MV-4-11 (cell line): ENCODE measurements at places on chromosomes 13 and 19.

DNA sequence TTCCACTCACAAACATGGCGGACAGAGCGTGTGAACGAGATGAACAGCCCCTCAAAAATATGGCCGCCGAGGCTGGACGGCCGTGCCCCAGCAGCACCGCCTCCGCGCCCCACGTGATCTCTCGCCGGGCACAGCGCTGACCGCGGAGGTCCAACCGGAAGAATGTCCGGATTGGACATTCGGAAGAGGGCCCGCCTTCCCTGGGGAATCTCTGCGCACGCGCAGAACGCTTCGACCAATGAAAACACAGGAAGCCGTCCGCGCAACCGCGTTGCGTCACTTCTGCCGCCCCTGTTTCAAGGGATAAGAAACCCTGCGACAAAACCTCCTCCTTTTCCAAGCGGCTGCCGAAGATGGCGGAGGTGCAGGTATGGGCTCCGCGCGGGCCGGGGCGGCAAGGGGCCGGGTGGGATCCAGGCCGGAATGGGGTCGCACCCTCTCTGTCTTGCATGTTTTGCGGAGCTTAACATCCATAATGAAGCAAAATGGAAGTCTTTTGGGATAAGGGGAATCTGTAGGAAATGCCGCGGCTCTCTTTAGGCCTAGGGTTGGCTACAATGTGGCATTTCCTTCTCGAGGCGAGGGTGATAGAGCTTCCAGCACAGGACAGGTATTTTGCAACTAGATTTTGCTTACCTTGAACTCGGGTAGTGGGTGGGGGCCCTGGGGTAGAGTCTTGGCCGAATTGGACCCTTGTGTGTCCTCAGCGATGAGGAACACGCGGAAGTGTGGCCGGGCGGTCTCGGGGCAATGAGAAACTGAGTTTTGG lies at the start of gene RPL13A:
TSS of gene RPL13A (plus strand) at position 332 of the 769 bp plus-strand sequence. CDS start at position 354, 22 bp downstream.
- DNase-seq: peak; percentile 100

GRCh38 chr19:903266-903797 lies 9.7 kb downstream of the R3HDM4 start:
- DNase-seq: no peak

- no peak for DNase-seq
Observed at GRCh38 chr19:15529774-15530372, 21.5 kb downstream of the CYP4F22 start.

- DNase-seq: no peak
Observed at GRCh38 chr13:29005763-29006120, 185.6 kb downstream of the MTUS2 start.

DNA sequence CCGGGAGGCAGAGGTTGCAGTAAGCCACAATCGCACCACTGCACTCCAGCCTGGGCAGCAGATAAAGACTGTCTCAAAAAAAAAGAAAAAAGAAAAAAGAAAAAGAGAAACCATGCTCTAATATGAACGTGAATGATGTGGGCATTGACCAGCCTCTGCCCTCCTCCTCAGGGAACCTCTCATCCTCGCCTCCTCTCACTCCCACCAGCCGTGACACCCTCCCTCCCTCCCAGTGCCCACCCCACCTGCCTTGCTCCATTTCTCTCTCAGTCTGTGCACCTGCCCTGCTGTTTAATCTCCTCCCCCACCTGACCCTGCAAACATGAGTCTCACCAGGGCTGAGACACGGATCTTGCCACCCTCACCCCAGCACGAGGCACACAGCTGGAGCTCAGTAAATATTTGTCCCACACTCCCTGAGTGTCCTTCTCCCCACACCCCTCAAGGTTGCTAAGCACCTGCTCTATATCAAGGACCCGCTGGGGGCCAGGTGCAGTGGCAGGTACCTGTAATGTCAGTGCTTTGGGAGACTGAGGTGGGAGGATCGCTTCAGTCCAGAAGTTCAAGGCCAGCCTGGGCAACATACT lies 7.5 kb upstream of the BCAT2 start:
- no peak for DNase-seq

DNA sequence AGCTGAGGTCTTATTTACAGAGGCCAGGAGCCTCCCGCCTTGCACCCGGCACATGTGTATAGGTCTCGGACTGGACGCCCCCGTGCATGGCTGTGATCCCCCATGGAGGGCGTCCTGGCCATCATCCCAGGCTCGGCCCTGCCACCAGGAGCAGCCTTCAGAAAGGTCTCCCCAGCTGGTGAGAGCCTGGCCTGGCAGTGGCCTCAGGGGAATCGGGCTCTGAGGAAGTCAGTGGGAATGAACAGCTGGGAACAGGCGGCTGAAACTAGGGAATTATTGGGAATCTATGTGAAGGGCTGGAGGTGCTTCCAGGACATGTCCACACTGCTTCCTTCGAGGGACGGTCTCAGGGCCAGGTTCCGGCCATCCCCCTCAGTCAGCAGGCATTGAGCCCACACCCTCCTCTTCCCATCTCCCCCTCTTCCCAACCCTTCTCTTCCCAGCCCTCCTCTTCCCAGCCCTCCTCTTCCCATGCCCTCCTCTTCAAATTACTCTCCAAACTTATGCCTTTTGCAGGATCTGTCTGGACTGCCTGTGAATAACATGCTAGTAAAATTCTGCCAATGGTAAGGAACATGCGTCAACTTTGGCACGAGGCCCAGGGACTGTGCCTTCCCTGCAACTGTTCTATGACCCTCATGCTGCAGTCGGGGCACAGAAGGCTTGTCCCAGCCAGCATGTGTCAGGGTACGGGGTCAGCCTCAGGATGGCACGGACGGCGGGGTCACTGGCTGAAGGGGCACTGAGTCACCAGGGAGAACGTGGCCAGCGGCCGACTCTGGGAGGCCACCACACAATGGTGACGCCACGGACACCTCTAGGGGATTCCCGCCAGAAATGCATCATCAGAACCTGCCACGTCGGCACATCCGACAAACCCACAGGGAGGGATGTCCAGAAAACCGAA lies 24.2 kb upstream of the C13orf46 start:
- no peak for DNase-seq

DNA sequence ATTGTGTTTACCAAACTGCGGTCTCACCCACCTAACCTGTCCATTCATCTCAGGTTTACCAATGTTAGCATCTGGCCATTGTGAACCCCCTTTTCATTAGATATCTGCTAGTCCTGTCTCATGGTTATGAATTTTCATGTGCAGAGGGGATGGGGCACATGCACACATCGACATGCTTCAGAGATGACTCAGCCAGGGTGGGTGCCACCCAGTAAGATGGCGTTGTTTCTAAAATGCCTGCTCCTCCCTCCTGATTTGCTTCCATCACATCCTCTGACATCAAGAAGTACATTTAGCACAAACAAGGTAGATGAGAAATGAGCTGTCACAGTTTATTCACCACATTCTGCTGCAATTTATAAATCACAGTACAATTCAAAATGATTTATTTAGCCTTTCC lies 51.3 kb downstream of the GPALPP1 start:
- no peak for DNase-seq

DNA sequence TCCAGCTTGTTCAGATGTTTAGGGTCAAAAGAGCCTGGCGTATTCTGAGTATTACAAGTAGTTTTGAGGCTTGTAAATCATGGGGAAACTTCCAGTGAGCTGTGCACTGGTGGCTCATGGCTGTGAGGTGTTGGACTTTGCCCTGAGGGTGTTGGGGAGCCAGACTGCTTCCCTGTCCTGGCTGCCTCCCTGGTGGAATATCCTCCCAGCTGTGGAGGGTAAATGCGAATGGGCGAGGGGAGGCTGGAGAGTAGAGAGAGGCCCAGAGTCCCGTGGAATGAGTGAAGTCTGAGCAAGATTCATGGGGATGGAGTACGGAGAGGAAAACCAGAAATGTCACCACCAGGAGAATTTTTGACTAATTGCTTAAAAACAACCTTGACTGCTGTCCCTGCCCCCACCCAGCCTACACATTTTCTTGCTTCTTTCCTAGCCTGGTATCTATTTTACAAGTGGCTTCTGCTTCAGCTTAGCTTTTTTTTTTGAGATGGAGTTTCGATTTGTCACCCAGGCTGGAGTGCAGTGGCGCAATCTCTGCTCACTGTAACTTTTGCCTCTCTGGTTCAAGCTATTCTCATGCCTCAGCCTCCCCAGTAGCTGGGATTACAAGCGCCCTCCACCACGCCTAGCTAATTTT lies 3.7 kb downstream of the SNRPA start:
- DNase-seq: peak; percentile 95

- no peak for DNase-seq
Observed at GRCh38 chr19:55619286-55619685, 5.1 kb downstream of the ZNF784 start.

- DNase-seq: peak; percentile 78
Observed at GRCh38 chr13:51584731-51585672, 740 bp downstream of the WDFY2 start.

GRCh38 chr13:86825410-86825809 lies 845.8 kb upstream of the SLITRK5 start:
- no peak for DNase-seq

- no peak for DNase-seq
Observed at GRCh38 chr13:40672765-40673397, 6.4 kb upstream of the FOXO1 start.

DNA sequence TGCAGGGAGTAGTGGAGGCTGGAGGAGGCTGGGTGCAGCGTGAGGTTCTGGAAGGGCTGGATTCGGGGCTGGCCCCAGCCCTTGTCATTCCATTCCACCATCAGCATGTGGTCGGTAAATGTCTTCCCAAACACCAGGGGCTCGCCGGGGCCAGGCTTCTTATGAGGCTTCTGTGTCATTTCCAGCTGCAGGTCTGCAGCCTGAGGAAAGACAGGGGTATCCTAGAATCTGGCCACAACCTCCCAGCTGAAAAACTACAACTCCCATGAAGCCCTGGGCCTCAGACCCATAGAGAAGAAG lies 4.4 kb downstream of the BCAT2 start:
- peak; percentile 45 for DNase-seq
